ENCODE measurements at places on chromosomes 6 and 20.

- no peak for DNase-seq
Observed at GRCh38 chr20:50590348-50590664, 80.1 kb downstream of the PTPN1 start.

DNA sequence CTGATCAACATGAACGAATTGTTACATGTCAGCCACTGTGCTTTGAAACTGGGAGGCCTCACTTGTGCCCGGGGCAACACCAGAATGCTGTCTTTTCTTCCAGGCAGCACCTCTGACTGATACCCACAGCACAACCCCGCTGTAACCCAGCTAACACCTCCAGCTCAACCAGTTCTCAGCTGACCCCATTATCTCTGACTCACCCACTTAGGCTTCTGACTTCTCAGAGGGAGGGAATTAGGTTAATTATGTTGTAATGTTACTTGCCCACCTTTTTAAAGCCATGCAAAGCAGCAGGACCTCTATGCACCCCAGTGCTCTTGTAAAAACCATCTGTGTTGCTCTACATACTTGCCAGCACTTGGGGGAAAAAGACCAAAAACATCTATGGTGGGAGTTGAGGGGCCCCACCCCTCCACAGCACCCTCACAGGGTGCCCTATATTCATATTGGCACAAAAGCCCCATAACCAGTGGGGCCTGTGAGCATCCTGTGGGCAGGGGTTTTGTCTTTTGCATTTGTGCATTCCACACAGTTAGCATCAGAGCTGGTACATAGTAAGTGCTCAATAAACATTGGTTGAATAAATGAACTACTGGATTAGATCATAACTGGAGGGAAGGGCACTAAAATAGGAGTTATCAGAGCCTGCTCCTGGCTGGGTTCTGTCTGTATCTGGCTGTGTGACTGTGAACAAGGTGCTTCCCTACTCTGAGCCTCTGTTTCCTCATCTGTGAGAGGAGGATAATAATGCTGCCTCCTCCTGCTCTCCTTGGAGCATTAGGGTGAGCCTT, 22.3 kb downstream of the BNIP5 start:
- DNase-seq = no peak

DNA sequence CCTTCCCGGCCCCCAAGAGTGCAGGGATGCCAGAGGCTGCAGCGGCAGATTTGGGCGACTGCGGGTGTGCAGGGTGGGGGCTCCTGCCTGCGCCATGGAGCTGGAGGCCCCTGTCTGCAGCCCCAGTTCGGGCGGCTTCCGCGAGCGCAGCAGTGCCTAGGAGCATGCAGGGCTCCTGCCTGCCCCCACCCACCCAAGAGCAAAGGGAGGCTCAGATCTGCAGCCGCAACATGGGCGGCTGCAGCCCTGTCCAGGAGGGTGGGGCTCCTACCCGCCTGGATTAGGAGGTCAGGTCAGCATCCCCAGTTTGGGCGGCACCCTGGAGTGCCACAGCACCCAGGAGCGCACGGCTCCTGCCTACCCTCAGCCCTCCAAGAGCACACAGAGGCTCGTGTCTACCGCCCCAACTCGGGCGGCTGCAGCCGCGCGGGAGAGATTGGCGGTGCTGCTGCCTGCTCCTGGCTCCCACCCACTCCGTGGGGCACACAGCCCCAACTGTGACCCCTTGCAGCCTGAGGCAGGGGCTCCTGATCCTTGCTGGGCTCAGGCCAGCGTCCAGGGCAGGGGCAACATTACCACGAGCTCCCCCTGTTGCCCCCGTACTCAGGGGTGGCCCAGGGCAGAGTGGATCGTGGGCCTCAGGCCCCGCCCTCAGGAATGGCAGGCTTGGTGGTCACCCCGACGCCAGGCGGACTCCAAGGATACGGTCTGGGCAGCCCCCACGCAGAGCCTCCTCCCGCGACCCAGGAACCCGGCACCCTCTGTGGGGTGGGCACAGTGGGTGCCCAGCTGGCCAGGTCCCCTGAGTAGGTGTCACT, 55.5 kb upstream of the UNC93A start:
- no peak for DNase-seq

DNA sequence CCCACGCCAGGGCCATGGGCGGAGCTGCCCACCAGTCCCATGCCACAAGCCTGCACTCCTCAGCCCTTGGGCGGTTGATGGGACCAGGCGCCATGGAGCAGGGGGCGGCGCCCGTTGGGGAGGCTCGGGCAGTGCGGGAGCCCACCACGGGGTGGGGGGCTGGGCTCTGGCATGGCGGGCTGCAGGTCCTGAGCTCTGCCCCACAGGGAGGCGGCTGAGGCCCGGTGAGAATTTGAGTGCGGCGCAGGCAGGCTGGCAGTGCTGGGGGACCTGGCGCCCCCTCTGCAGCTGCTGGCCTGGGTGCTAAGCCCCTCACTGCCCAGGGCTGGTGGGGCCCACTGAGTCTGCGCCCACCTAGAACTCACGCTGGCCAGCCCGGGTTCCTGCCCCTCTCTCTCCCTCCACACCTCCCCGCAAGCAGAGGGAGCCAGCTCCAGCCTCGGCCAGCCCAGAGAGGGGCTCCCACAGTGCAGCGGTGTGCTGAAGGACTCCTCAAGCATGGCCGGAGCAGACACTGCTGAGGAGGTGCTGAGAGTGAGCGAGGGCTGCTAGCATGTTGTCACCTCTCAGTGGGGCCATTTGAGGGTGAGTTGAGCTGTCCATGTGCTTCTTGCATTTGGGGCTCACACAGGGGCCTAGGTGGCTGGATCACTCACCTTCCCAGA, 4.0 kb downstream of the MRAP2 start:
- no peak for DNase-seq
